ENCODE measurements at places on chromosomes 13 and 19.

DNA sequence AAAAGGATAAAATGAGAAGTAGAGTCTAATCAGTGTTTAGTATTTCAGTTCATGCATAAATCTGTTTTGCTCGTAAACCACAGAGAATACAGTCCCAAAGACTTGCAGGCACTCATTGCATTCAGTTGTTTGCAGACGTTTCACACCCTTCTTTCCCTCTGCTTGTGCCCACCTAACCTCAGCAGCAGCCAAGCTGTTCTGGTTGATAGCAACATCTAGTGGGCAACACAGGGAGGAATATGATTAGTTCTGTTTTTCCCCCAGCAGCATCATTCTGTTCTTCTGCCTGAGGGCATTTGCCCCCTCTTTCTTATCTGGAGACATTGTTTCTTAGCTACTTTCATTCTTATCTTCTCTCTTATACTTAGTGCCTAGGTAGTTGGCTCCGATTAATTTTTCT, 135.6 kb downstream of the PAN3 start:
- DNase-seq, result no peak

DNA sequence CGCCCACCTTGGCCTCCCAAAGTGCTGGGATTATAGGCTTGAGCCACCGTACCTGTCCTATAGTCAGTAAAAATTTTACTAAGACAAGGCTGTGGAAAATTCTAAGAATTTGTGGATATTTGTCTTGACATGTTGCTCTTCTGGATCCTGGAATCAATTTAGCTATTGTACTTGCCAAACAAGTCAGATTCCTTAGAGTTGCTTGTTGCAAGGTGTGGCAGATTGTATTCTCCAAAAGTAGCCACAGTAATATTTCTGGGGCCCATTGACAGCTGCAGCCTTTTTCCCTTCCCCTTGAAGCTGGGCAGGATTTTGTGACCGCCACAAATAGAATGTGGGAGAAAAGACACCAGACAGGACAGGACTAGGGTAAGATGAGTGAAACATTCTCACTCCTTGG, 98.8 kb upstream of the TMTC4 start:
- no peak for DNase-seq

GRCh38 chr13:30927595-30927994, 4.9 kb upstream of the TEX26 start:
- DNase-seq, result no peak

DNA sequence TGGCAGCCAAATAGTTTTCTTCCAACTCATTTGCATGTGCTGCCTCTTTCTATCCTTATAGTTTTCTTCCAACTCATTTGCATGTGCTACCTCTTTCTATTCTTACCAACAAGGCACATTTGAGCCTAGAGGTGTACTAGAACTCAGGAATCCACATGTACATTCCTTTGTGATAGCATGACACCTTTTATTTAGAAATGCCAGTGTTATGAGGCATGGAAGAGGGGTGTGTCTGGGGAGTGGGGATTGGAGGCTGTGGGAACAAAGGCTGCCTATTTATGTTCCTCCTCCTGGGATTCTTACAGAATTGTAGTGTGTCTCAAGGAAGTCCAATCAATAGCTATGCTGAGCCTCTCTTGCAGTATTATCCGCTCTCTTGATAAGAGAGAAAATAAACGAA, 966.7 kb downstream of the PCDH17 start:
- DNase-seq, result no peak

GRCh38 chr19:14830702-14831101, 4.3 kb downstream of the OR7A5 start:
- DNase-seq, result no peak

DNA sequence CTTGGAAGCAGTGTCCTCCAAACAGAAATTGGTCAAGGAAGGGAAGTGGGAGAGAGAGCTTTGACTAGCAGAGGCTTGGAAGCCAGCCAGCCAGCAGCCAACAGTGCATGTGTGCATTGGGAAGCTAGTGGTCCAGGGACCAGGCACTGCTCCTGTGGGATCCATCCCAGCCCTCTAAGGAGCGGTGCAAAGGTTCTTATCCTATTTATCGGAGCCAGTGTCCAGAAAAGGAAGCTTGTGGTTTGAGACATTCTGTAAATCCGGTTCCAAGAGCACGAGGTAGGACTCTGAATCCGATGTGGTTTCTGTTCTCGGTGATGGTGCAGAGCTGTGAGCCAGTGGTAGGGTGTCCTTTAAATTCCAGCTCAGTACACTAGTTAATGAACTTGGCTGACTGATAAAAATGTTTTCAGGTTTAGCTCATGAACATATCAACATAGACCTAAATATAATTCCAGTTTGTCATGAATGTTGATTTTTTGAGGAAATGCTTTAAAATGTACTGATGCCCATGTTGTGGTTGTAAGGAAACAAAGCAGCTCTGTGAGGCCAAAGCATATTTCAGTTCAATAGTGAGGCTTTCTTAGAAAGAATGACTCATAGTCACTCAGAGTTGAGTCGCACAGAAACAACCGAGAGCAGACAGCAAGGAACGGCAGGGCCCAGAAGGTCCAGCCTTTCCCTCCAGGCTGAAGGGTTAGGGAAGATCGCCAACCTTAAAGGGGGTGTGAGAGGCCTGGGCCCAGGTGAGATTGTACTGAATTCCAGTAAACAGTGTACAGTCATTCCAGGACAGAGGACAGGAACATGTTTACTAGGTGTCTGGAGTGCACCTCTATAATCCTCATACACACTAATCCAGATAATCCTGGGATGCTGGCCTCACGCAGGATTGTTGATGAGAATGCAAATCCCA, 21.5 kb upstream of the GARRE1 start:
- DNase-seq, result no peak

DNA sequence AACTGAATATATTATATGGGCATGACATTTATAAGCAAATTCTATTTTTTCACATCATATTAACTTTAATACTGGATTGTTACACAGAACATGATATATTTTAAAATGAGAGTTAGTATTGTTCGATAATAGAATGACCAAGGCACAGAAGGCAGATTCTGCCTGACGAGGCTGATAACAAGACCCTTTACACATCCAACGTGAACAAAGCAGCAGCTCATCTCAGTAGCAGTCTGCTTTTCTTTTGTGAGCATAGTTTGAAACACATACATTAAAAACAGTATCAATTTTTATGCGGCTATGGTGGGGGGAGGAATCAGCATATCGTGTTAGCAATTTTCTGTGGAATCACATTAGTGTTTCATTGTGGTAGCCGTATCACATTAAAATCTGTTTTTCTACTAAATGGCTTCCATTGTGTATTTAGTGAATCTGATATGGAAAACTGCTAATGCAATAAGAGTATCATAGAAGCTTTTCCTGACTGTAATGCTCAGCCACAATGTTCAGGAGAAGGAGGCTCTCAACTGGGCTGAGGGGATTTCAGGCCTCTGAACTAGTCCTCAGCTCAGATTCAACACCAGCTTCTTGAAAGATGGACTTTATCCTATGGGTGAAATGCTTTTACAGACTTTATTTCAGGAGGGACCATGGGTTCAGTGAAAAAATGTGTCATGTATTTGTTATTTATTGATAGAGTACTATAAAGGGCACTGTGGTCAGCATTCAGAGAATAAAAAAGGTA, 4.0 kb downstream of the SMAD9 start:
- no peak for DNase-seq

GRCh38 chr13:34137200-34137599, 319.3 kb downstream of the RFC3 start:
- DNase-seq, result no peak

DNA sequence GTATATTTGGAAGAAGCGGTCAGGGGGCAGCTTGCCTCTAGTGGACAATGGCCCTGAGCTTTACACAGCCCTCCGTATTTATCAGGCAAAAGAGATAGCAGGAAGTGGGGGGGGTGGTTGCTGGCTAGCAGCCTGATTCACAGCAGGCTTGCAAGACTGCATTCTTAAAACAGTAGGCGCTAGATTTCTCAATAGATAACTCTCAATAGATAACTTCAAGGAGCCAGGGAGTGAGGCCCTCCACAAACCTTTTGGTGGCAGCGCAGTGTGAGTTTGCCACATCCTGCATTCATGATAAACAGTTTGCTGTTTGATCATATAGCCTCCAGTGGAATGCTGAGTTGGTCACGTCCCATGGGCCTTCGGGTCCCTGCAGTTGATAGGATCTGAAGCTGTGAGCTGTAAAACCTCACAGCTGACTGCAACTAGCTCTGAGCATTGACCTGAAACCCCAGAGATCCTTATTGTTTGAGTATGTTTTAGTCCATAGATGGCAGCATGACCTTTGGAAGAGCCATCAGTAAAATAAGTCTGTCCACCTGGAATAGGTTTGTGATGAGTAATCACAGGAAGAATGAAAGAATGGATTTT, 12.2 kb downstream of the FPR3 start:
- DNase-seq, result no peak

- no peak for DNase-seq
These were observed 43.9 kb downstream of the ZNF506 start for GRCh38 chr19:19777692-19778091.

DNA sequence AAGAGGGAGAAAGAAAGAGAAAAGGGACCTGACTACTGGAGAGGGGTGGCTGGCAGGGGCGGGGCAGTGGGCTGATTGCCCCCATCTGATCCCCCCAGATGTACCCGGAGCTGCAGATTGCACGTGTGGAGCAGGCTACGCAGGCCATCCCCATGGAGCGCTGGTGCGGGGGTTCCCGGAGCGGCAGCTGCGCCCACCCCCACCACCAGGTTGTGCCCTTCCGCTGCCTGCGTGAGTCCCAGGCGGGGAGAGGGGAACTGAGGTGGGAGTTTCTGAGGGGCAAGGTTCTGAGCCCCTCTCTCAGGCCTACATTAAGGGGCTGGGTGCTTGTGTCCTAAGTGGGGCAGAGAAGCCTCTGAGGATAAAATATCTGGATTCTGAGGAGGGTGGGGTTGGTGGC, 2.4 kb downstream of the APLP1 start:
- DNase-seq, result no peak

DNA sequence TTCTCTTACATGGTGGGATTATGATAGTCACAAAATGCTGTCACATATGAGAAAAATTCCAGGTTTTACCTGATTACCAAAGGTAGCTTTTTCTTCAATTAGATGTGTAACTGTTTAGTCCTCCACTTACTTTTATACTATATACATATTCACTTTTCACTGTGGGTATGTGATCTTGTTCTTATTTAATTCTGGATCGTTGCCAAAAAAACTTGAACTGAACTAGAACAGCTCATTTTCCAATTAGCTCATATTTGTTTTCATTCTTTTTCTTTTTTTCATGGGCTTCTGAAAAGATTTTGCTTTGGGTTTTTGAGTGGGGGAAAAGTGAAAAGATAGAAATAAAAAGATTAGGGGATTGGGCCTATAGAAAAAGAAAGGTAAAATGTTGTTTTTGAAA, 291.9 kb downstream of the NDFIP2 start:
- no peak for DNase-seq

DNA sequence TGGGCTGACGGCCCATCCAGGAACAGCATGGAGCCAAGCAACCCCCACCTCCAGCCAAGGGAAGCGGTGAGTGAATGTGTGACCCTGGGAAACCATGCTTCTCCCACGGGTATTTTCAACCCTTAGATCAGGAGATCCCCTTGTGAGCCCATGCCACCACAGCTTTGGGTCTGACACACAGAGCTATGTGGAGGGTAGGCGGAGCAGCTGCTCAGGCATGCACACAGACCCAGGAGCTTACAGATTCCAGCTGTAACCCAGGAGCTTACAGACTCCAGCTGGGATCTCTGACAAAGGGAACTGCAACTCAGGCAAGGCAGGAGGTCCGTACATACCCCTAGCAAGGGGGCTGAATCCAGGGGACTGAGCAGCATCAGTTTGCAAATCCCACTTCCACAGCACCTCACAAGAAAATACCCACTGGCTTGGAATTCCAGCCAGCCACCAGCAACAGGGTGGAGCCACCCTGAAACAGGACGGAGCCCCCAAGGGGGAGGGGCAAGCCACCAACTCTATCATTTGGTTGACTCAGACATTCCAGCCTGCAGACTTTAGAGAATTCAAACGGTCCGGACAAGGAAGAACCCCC, 40.8 kb upstream of the RFXAP start:
- no peak for DNase-seq

DNA sequence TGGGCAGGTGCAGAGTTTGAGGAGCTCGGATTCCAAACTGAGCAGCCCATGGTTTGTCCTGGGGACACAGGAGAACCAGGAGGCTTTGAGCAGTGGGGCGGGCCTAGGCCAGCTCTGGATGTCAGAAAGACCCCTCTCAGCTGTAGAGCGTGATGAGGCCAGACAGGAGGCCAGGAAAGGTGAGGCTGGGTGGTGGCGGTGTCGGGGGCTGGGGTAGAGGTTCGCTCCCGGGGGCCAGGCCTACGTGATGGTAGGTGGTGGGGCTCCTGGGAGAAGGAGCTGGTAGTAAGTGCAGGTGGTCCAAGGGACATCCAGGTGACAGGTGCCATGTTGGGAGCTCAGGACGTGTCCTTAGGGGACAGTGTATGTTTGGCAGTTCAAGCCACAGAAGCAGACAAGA, 13.5 kb upstream of the PTOV1 start:
- DNase-seq, result no peak

DNA sequence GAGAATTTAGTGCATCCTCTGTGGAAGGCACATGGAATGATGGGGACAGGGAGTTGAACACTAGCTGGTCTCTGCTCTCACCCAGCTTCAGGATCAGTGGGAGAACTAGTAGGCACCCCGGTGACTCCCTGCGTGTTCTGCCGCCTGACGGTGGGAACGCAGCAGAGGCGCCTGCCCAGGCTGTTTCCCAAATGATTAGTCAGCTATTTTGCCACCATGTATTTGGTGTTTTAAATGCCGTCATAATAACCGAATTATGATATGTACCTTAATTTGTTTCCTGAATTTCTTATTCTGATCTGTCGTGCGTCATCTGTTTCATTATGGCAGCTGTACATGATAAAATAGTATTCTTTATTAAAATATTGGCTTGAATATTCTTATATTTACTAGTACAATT, 115.9 kb upstream of the GJB6 start:
- DNase-seq, result no peak

GRCh38 chr13:24624801-24625231, 55.4 kb upstream of the ATP12A start:
- DNase-seq, result no peak

GRCh38 chr19:47122359-47123335, 8.0 kb upstream of the SAE1 start:
- DNase-seq, result no peak

DNA sequence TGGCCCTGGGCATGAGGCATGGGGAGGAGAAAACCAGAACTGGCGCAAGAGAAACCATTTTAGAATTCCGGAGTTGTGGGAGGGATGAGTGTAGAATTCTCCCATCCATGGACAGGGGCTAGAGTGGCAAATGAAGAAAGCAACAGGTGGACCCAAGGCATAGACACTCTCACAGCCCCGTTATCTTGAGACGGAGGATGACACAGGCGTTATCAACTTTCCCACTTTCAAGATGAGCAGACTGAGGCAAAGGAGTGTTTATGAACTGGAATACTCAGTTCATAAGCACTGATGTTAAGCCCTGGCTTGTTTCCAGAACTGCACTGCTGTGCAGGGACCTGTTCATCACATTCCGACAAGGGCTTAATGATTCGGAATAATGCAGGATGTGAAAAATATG, 1.1 kb upstream of the GTF3A start:
- DNase-seq, result no peak

- no peak for DNase-seq
These were observed 9.8 kb downstream of the FZR1 start for GRCh38 chr19:3515891-3516422.

All from activated T-cell treated with anti-CD3 and anti-CD28 coated beads, Interleukin-2, amount 50 U/mL, for 4 hours (primary cell).